ENCODE measurements at places on chromosomes 13 and 19.
A peak's percentile ranks its signal among the peaks of the same experiment; 100 is the strongest.

- DNase-seq, result no peak
Measured at GRCh38 chr19:4007836-4008539, 452 bp downstream of the PIAS4 start.

- peak; percentile 77 for DNase-seq
Measured at GRCh38 chr13:65959305-65959704, 1270.8 kb downstream of the PCDH9 start.

GRCh38 chr13:21399741-21400140 lies 59.4 kb downstream of the ZDHHC20 start:
- no peak for DNase-seq

- no peak for DNase-seq
Measured at GRCh38 chr19:27901078-27901477, 1311.9 kb downstream of the UQCRFS1 start.

GRCh38 chr19:6472713-6473112 lies 8.6 kb downstream of the CRB3 start:
- no peak for DNase-seq

- peak; percentile 67 for DNase-seq
Measured at GRCh38 chr13:91058066-91058465, 289.4 kb upstream of the MIR17HG start.
